ENCODE measurements at places on chromosomes 5 and 9.

DNA sequence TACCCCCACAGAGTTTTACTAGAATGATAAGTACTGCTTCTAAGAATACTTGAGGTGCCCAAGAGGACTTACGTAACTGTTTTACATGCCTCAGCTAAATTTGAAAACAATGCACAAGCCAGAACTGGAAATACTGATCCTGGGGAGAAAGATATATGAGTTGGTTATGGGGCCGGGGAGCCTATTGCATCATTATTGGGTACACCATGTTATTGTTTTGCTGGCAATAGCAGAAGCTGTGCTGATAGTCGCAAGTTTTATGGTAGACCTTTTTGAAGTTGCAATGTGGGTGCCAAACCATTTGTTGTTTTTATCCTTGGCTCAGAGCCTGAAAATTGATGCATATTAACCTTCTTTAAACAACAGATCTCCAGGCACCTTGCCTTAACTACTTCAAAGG, 108.4 kb upstream of the DHFR start:
- DNase-seq, result no peak

DNA sequence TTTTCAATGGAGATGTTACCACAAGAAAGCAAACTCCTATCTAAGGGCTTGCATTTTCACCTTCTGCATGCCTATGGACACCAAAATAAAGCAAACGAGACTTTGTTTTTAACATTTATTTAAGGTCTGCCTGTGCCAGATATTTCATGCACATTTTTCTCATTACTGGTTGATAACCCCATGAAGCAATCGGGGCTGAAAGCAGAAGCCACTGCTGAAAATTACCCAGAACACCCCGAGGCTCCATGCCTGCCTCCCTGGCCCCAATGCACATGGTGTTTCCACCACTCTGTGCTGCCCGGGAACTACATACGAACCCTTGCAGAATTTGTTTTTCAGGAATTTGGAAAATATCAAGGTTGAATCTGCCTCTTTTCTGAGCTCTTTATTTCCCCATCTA, 240.1 kb downstream of the NR2F1-AS1 start:
- DNase-seq, result no peak

- DNase-seq, result no peak
Measured at GRCh38 chr5:140214831-140215230, 39.8 kb downstream of the CYSTM1 start.

DNA sequence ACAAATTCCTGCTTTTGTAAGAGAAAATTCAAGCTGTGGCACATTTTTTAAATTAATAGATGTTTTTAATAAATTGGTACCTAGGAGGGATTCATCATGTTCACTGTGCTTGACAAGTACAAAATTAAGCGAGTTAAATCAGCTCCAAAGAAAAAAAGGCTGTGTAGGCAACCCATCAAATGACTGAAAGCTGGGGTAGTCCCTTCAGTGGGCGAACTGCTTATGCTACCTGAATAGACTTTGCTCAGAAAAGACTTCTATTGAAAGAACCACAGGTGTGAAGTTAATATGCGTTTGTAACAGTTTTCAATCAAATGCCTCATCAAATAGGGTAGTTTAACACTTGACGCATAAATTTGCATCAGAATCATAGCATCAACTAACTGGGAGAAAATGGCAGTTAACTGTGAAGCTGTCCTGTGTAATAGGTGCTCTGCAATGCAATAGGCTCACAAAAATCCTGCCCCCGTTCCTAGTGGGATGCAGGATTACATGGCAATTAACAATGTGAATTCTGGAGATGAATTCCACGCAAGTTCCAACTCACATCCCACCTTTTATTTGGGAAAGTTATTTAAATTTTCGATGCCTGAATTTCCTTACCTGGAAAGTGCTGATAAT, 14.4 kb upstream of the ARL15 start:
- DNase-seq, result no peak

DNA sequence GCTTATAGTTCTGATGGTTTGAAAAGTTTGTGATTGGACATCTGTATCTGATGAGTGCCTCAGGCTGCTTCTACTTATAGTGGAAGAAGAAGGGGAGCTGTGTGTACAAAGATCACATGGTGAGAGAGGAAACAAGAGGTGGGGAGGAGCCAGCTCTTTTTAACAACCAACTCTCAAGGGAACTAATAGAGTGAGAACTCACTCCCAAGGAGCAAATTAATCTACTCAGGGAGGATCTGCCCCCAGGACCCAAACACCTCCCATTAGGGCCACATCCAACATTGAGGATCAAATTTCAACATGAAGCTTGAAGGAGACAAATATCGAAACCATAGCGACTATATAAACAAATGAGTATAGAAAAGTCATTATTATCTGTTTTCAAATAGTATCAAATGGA, 64.7 kb upstream of the PRLR start:
- DNase-seq, result no peak

GRCh38 chr9:118568704-118569103, 800.5 kb downstream of the BRINP1 start:
- no peak for DNase-seq

DNA sequence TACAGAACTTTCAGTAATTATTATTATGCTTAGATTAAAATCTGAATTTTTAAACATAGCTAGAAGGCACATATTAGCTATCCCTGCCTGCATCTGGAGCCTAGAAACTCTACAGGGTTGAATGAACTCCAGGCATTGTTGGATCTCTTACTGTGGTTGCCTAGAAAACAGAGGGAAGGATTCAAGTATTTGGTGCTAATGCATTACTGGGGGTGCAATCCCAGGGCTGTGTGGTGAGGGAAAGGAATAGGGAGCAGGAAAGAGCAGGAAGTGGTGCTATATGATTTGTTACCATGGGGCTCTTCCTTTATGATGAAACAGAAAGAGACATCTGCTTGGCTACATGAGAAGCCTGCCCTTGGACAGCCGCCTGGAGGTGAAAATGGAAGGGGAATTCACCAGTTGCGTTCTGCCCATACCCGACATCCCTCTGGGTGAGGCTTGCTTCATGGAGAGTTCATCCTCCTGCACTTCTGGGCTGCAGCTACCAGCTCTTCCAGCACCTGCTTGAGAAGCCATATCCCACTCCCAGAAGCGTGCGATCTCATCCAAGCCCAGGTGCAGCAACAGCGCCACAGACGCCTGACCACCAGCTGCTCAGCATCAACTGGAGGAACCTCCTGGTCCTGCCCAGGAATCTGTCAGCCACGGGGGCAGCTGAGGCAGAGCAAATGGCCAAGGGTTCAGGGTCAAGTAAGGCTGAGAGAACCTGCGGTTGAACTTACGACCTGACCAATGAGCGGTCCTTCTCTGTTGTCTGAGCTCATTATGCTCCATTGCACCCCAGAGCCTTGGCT, 362.8 kb downstream of the SEMA5A start:
- DNase-seq, result no peak

DNA sequence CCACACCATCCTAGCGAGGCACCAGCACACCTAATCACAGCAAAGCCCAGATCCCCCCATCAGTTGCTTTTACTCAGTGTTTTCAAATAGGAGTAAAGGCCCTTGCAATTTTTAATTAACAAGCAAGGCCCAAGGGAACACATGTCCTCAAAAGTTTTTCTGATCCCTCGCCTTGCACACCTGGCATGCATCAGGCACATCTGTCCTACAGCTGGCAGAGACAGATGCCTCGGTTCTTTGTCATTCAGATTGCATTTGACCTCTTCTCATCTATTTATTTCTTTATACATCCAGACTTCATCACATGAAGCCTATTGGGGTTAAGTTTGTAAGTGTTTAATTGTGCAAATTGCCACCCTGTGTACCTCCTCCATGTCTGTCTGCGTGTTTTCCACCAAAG, 241.4 kb downstream of the MARCHF11 start:
- no peak for DNase-seq

DNA sequence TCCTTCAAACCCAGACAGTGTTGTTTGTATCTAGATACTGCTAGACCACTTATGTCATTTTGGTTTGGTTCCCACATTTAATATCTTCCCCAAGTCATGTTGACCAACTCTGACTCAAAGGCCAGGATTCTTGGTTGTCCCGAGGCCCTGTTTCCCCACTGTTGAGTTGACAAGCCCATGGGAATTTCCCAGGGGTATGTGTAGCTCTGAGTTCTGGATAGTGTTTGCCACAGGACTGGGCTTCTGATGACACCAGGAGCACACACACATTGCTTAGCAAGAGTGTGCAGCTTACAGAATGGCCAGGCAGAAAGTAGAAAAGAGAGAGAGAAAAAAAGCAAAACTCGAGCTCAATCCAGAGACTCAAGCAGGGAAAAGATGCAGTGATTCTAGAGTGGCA, 214.4 kb downstream of the NXNL2 start:
- no peak for DNase-seq

GRCh38 chr5:16806711-16807546, 129.2 kb downstream of the MYO10 start:
- DNase-seq, result no peak

DNA sequence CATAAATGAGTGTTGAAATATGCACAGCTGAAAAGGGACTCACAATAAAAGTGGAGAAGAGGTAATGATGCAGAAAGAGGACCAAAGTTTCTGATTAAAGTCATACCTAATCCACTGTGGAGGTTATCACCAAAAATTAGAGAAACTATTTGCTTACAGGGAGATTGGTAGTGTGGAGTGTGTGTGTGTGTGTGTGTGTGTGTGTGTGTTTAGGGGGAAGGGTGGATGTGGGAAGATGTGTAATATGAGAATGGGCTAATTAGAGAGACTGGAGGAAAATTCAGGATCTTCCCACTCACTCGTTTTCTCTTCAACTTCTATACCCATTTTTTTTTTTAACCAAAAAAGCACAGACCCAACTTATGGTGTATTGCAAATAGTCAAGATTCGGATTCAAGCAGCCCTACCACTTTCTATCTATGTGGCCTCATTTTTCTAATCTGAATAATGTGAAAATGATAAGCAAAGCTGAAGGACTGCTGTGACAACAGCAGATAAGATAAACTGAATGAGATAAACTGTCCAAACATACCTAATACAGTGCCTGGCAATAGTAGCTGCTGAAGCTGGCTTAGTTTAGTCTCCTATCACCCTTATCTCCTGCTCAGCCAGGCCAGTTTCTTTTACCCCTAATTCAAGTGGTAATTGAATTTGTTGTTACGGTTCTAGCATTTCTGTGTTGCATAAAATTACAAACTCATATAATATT, 501.1 kb downstream of the KDM4C start:
- no peak for DNase-seq

GRCh38 chr9:108517651-108518365, 338.0 kb downstream of the ACTL7B start:
- no peak for DNase-seq

- DNase-seq, result no peak
Measured at GRCh38 chr9:22452415-22453010, 5.9 kb downstream of the DMRTA1 start.

GRCh38 chr5:219460-219863, 1.3 kb downstream of the SDHA start:
- DNase-seq, result no peak

DNA sequence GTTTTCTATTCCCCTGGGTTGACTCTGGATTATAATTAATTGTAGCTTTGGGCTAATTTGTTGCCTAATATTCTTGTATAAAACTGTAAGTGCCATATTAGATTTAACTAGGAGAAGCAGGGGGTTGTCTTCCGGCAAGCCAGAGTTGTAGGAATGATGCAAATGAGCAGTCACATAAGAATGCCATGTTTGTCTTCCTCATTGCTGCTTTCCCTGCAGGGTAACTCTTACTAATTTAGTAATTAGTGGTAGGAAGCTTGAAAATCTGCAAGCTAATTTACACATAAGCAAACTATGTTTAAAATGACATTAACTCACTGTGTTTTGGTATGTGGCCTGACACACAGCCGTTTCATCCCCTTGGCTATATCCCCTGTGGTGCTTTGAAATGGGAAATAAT, 527.8 kb downstream of the KCTD16 start:
- no peak for DNase-seq

- no peak for DNase-seq
Measured at GRCh38 chr5:2207416-2208238, 324.9 kb upstream of the IRX4 start.
